DMS79 treated with DMSO at 0.1 percent for 48 hours (cell line): ENCODE measurements at places on chromosomes 11 and 22.

DNA sequence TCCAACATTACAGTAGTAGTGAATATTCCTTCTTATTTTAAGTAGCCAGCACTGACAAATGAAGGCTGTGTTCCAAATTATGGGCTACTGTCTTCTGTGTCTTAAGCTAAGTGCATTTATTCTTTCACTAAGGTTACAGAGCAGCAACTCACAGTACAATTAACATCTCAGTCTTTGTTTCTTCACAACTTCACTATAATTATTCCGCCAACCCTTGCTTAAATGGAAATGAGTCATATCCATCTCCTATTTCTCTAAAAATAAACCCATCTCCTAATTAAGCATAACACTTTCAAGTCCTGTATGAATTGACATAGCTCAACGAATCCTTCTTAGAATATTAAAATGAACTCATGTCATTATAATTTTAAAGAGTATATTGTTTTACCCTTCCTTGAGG is 6.7 kb downstream of the ETS1 start:
- DNase-seq, result no peak

GRCh38 chr11:34341931-34342533 is 15.8 kb downstream of the ABTB2 start:
- peak; percentile 58 for DNase-seq

- DNase-seq, result peak; percentile 8
These were observed 31.9 kb downstream of the FLI1 start for GRCh38 chr11:128725630-128726319.

- DNase-seq, result no peak
These were observed 2.4 kb downstream of the SLC5A12 start for GRCh38 chr11:26719289-26719973.

DNA sequence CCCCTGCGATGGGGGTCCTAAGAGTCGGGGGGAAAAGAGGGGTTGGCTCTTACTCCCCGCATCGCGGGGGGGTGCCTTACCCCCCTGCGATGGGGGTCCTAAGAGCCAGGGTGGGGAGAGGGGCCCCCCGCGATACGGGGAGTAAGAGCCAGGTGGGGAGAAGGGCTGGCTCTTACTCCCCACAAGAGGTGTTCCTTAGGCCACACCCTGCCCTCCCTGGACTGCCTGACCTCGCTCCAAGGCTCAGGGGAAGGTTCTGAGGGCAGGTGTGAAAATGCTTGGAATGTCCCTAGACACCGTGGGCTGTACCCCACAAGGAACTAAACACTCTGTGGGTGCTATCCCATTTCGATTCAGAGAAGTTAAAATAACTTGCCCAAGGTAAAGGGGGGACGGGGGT is 7.8 kb downstream of the UNC93B1 start:
- no peak for DNase-seq

GRCh38 chr11:13947379-13947778 is 15.1 kb upstream of the SPON1 start:
- DNase-seq, result no peak

DNA sequence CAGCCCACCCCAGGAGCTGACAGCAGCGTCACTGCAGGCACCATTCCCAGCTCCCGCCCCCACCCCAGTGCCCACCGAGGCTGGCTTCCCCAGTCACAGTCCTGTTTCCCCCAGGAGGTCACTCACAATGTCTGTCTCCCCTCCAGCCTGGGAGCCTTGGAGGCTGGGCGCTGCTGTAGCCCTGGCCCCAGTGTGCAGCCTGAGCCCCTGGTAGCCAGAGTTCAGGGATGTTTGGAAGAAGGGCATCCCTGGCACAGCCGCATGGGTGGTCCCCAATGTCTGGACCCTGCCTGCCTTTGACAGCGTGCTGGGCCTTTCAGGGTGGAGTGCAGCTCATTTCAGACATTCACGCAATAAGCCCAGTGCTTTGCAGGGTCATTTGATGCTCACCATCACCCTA is 4.3 kb downstream of the CAPN5 start:
- no peak for DNase-seq

DNA sequence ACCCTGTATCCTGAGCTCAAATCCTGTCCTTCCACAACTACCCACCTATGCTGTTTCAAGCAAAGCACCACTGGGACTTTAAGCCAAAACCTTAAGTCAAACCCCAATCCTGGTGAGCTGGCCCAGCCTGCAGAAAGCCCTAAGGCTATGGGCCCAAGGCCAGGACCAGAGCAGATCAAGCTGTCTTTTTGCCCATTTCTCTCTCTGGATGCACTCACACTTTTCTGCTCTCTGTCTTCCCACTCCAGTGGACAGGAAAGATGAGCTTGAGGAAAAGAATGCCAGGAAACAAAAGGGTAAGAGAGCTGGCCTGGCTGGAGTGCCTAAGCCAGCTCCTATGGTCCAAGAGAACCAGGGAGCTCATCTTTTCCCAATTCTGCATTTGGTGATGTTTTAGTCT is 284.3 kb upstream of the ISX start:
- no peak for DNase-seq

- peak; percentile 83 for DNase-seq
These were observed 22.9 kb upstream of the TLCD5 start for GRCh38 chr11:120302001-120302805.

DNA sequence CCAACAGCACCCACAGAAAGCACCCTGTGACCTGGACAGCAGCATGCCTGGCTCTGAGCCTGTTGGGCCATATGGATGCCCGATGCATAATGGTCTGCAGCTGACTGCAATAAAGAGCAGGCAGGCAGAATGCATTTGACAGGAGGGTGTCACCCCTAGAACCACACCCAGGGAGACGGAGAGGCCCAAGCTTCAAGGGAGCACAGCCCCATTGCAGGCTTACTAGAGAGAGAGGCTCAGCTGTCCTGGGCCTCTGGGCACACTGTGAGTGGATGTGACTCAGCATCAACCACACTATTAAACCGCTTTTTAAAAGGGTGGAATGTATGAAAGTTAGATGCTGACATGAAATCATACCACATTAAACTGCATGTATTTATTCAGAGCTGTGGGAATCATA is 365.3 kb downstream of the CTTN start:
- no peak for DNase-seq

- DNase-seq, result no peak
These were observed 97.4 kb downstream of the MED15 start for GRCh38 chr22:20604776-20605221.

DNA sequence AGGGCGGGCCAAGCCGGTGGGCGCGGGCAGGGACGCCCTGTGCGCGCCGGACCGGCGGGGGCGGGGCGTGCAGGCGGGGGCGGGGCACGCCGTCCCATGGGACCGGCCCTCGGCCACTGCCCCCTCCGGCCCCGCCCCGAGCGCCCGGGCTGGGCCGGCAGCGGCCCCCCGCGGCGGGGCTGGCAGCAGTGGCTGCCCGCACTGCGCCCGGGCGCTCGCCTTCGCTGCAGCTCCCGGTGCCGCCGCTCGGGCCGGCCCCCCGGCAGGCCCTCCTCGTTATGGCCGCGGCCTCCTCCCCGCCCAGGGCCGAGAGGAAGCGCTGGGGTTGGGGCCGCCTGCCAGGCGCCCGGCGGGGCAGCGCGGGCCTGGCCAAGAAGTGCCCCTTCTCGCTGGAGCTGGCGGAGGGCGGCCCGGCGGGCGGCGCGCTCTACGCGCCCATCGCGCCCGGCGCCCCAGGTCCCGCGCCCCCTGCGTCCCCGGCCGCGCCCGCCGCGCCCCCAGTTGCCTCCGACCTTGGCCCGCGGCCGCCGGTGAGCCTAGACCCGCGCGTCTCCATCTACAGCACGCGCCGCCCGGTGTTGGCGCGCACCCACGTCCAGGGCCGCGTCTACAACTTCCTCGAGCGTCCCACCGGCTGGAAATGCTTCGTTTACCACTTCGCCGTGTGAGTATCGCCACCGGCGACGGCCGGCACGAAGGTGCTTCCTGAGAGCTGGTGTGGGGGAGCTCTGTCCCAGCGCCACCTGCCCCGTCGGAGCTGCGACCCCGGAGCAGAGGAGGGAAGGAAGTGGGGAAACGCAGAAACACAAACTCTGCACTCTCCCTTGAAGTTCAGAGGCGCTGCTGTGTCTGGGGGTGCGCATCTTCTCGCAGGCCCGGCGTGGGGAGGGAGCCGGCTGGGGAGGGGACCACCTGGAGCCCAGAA is at the start of gene KCNQ1:
Gene KCNQ1 (plus strand): TSS at position 188 of the 925 bp plus-strand sequence. CDS start 91 bp downstream, at position 279.
- DNase-seq, result no peak

DNA sequence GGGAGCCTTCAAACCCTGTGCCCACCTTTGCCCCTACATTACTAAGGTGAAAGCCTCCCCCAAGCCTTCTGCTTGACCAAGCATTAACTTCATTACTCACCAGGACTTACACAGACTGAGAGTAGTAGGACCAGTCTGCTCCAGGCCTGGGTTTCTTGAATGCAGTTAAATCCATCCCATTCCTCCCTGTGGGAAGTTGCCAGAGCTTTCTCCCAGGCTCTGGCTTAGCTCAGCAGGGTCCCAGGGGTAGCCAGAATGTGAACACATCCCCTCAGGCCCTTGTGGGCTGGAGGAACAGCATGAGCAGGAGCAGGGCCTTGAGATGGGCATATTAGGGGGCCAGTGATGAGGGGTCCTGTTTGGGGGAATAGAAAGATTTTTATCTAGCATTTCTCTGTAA is 59.9 kb downstream of the RRM1 start:
- DNase-seq, result no peak

GRCh38 chr11:58527429-58527828 is 19.5 kb upstream of the OR5B21 start:
- DNase-seq, result no peak

- DNase-seq, result no peak
These were observed 8.0 kb downstream of the MRTFA start for GRCh38 chr22:40628354-40629042.

- no peak for DNase-seq
These were observed 31.6 kb upstream of the HMOX1 start for GRCh38 chr22:35349368-35349703.

DNA sequence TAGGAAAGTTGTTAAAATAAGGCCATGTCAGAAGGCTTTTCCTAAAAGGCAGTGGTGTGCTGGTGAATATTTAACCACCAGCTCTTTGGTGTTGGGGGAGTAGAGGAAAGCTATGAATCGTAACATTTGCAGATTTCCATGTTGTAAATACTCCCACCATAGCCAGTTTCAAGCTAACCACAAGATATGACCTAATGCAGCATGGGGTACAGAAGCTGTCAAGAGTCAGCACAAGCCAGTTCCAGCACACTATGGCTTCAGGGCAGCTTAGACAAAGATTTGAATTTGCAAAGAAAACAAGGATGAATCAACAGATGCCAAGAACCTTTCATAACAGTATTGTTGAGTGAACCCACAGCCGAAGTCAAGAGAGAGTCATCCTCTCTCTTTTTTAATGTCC is 40.0 kb downstream of the COMMD9 start:
- no peak for DNase-seq

GRCh38 chr11:34327804-34328631 is 29.8 kb downstream of the ABTB2 start:
- no peak for DNase-seq

DNA sequence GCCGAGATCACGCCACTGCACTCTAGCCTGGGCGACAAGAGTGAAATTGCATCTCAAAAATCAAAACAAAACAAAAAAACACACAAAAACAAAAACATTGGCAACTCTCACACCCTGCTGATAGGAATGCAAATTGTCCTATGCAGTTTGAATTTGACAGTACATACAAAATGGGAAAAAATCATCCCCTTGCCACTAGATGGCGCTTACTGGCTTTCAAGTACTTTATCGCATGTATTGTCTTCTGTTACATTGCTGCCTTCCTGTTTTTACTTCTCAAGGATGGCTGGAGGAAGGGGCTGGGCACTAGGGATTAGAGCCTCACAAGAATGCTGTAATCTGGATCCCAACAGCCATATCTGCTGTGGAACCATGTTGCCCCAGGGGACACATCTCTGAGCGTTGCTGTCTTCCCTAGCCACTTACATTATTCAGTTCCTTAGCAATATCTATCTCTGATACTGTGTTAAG is 59.4 kb upstream of the A4GALT start:
- DNase-seq, result peak; percentile 68

- no peak for DNase-seq
These were observed 1.6 kb upstream of the ANO1 start for GRCh38 chr11:70076461-70076931.

GRCh38 chr11:13608656-13609055 is 59.8 kb upstream of the FAR1 start:
- no peak for DNase-seq

DNA sequence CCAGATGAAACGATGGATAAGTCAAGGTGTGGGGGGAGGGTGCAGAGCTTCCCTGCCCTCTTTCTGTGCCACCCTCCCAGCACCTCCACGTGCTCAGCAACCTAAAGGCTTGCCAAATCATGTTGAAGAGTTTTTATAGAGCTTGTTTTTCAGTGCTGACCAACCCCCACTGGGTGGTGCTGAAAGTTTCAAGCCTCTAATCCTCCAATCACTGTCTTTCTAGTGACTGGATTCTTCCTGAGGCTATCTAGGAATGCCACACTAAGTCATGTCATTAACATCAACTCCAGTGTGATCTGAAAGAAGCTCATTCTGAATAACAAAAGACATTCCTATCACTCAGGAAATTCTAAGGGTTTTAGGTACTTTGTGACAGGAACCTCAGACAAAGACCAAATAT is 382.6 kb downstream of the DYNC2H1 start:
- DNase-seq, result no peak

GRCh38 chr11:105609341-105609781 is 512 bp upstream of the GRIA4 start:
- DNase-seq, result no peak

- no peak for DNase-seq
These were observed 1.2 kb downstream of the KLHL35 start for GRCh38 chr11:75431533-75432525.

GRCh38 chr11:45931739-45932138 is 9.3 kb downstream of the LARGE2 start:
- DNase-seq, result no peak

DNA sequence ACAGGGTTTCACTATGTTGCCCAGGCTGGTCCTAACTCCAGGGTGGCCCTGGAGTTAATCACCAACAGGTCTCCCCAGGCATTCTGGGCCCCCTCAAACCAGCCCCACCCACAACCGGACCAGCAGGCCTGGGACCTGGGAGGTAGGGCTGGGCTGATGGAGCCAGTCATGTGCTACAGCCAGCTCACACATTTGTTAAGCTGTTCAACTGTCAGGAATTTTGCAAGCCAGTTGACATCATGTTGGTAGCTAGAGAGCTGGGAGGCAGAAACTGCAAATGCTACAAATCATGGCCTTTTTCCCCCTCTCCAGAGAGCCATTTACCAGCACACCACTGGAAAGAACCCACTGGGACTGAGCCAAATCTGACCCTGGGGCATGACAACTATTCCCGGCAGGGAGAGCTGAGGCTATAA is 6.8 kb downstream of the ARHGAP1 start:
- DNase-seq, result no peak

- DNase-seq, result peak; percentile 4
These were observed 19.2 kb upstream of the ASPHD2 start for GRCh38 chr22:26409719-26410335.
